ENCODE measurements at places on chromosomes 13 and 19.
A peak's percentile ranks its signal among the peaks of the same experiment; 100 is the strongest.

- DNase-seq = peak; percentile 36
These were observed 211.1 kb downstream of the TEX29 start for GRCh38 chr13:111531505-111531904.

DNA sequence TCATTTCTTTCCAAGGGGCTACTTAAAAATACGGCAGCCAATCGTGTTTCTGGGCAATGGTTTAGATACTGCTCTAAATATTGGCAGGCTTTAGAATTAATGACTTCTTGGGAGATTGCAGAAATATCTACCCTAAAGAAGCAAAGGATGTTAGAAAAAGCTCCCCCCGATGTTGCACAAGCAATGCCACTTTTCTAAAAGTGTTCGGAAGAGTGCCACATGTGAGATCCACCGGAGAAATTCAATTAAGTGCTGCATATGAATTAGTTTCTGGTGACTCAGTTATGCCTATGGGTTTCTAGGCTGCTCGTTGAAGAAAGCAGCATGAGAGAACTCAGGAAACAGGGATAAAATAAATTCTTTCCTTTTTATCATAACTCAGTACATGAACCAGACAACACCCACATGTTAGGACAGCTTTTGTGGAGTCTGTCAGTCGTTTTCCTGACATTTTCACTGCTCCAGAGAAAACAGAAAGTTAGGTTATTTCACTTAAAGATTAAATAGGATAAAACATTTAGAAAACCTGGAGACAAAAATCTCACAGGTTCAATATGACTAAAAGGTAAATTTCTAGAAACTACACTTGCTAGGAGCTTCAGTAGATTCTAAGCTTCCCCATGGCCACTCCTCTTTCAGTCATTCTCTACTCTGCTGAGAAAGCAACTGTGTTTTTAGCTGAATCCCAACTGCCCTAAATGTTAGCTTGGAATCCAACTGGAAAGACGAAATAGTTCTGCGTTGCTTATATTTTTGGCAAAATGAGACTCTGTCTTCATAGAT, 244.7 kb downstream of the DCLK1 start:
- DNase-seq = no peak

GRCh38 chr13:43572656-43573360, 214.0 kb downstream of the ENOX1 start:
- no peak for DNase-seq

DNA sequence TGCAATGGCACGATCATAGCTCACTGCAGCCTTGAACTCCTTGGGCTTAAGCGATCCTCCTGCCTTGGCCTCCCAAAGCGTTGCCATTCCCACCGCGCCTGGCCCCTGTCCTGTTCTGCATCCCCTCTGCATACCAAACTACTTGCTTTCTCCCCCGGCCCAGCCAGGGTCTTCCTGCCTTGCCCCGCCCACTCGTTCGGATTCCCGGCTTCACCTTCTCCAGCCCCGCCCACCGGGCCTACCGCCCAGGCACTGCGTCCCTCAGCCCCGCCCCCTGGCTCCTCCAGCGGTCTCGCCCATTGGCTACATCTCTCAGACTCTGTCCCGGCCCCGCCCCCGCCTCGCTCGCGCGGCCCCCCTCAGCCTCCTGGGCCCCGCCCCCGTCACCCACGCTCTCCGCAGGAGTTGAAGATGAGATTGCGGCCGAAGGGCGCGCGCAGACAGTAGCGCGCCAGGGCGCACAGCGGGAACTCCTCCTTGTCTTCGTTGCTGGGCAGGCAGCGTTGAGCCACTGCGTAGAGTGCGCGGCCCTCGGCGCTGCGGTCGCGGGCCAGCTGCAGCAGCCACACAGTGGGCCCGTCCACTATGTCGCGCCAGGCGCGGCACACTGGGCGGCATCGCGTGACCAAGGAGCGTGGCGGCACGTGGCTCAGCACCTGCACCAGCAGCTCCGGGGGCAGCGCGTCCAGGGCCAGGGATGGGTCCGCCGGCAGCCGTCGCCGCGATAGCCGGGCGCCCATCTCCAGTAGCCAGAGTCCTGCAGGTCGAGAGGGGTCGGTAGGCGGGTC, 19.0 kb downstream of the MRPS12 start:
- peak; percentile 89 for DNase-seq

- DNase-seq = no peak
These were observed 651 bp upstream of the POLR1D start for GRCh38 chr13:27621116-27621365.
